A673 (cell line): ENCODE measurements at places on chromosomes 2 and 18. TPM values are rescaled to one million over a fixed set of nuclear protein-coding genes. Genes with fewer than 3 reads are reported as not detected.

- no peak for DNase-seq
- H3K36me3 ChIP-seq: no peaks in the 10 kb centered on the region
- H3K4me1 ChIP-seq: no peaks in the 10 kb centered on the region
- H3K27ac ChIP-seq: no peak overlapping the region
Measured at GRCh38 chr2:62831729-62832128, 126.2 kb downstream of the EHBP1 start.

GRCh38 chr18:10231220-10231619, 223.2 kb upstream of the APCDD1 start:
- no peaks in the 10 kb centered on the region for H3K27me3 ChIP-seq
- H3K27ac ChIP-seq: no peak overlapping the region
- peaks cover 11% of the 10 kb centered on the region for H3K4me1 ChIP-seq
- H3K4me3 ChIP-seq: no peak overlapping the region

Gene CLIP4
- 14.9 and 18.2 TPM in 2 replicates for total RNA-seq

Gene FOXI3
- 0.11 TPM in 2 replicates for total RNA-seq

DNA sequence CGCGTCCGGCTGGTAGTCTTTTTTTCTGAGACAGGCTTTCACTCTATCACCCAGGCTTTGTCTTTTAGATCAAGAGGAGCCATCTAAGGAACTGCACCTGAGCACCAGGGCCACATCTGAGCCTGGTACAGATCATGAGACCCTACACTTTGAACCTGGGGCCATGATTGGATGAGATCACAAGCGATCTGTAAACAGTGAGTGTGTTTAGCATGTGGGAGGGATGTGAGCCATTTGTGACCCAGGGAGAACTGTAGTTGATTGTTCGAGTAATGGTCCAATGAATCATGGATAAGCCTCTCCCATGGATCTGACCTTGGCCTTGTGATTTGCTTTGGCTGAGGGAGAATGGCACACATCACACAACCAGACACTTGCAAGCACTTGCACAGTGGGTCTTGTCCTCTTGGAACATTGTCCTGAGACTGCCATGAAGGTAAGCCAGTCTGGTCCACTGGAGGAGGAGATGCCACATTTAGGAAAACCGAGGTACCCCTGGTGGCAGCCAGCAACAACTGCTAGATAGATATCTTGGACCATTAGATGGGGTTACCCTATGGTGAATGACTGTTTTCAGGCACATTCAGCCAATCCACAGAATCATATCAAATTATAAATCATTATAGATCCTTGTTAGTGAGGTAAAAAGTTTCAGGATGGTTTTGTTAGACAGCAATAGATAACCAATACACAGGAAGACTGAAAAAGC, 19.5 kb upstream of the DTNB start:
- no peak overlapping the region for H3K27ac ChIP-seq
- H3K36me3 ChIP-seq: no peaks in the 10 kb centered on the region
- no peaks in the 10 kb centered on the region for H3K4me1 ChIP-seq
- H3K4me3 ChIP-seq: no peak overlapping the region

DNA sequence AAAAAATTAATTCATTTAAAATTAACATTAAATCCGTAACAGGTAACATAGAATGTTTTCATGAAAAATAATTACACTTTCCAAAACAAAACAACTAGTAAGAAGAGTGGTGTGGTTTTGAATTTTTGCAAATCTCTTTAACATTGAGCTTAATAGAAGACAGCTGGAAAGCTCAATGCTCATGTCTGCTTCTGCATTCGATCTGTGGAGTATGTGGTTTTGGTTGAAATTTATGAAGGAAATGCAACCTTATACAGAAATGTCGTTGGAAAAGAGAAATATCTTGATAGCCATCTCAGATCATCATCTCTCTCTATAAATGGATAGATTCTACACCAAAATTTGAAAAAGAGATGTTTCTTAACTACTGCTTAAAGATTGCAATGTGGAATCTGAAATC, 17.3 kb upstream of the FHL2 start:
- H3K4me3 ChIP-seq: no peak overlapping the region
- no peaks in the 10 kb centered on the region for H3K4me1 ChIP-seq
- H3K36me3 ChIP-seq: no peaks in the 10 kb centered on the region

- H3K4me3 ChIP-seq: no peak overlapping the region
- no peaks in the 10 kb centered on the region for H3K27me3 ChIP-seq
- no peak for DNase-seq
- no peaks in the 10 kb centered on the region for H3K4me1 ChIP-seq
Measured at GRCh38 chr18:12768625-12769024, 65.8 kb downstream of the PSMG2 start.

Gene NEU2
- not detected in 2 replicates for total RNA-seq

DNA sequence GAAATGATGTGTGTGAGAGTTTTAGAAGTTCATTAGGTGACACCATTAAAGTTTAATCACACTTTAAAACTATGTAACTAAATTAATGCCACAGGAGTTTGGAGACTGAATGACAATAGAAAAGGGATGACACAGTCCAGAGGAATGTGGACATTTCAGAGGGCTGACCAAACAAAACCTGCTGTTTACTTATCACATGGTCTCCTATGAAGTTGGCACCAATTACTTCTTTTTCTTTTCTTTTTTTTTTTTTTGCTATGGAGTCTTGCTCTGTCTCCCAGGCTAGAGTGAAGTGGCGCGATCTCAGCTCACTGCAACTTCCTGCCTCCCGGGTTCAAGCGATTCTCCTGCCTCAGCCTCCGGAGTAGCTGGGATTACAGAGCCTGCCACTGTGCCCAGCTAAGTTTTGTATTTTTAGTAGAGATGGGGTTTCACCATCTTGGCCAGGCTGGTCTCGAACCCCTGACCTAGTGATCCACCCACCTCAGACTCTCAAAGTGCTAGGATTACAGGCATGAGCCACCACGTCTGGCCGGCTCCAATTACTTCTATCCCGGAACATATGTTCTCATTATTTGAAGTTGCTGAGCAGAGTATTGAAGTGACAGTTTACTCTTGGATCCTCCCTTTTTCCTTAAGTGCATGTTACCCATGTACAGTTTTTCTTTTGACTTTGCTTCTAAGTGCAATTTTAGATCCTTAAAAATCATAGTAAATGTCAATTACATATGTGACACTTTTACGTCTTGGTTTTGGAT, 4.3 kb downstream of the AGPS start:
- peaks cover 36% of the 10 kb centered on the region for H3K4me1 ChIP-seq
- no peaks in the 10 kb centered on the region for H3K27me3 ChIP-seq
- no peak overlapping the region for H3K4me3 ChIP-seq
- no peak for DNase-seq

Gene MEP1B
- total RNA-seq: 0.26 TPM in 1 of 2 replicates, not detected in the other

GRCh38 chr2:66490588-66491001, 55.7 kb downstream of the MEIS1 start:
- peaks cover 50% of the 10 kb centered on the region for H3K36me3 ChIP-seq
- no peak overlapping the region for H3K27ac ChIP-seq
- H3K27me3 ChIP-seq: no peaks in the 10 kb centered on the region
- H3K4me3 ChIP-seq: no peak overlapping the region
- no peak for DNase-seq

Gene GALNT13
- not detected in 2 replicates for total RNA-seq

DNA sequence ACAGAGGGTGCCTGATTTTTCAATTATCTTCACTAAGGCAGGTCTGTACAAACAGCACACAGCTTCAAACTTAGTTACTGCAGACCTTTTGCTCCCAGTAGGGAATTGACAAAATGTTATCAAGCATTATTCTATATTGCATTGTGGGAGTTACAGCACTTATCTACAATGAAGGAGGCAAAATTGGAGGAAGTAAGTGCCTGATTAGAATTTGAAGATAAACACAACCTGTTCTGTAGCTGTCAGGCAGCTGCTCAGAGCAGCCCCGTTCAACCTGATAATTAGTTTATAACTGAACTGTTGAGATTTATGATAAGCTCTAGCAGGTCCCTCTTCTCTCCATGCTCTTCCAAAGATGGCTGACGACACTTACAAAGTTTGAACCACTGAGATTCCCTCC, 364.4 kb upstream of the CYRIA start:
- H3K4me3 ChIP-seq: no peak overlapping the region
- H3K27me3 ChIP-seq: peaks cover 18% of the 10 kb centered on the region
- DNase-seq: no peak
- H3K36me3 ChIP-seq: no peaks in the 10 kb centered on the region
- H3K27ac ChIP-seq: no peak overlapping the region

DNA sequence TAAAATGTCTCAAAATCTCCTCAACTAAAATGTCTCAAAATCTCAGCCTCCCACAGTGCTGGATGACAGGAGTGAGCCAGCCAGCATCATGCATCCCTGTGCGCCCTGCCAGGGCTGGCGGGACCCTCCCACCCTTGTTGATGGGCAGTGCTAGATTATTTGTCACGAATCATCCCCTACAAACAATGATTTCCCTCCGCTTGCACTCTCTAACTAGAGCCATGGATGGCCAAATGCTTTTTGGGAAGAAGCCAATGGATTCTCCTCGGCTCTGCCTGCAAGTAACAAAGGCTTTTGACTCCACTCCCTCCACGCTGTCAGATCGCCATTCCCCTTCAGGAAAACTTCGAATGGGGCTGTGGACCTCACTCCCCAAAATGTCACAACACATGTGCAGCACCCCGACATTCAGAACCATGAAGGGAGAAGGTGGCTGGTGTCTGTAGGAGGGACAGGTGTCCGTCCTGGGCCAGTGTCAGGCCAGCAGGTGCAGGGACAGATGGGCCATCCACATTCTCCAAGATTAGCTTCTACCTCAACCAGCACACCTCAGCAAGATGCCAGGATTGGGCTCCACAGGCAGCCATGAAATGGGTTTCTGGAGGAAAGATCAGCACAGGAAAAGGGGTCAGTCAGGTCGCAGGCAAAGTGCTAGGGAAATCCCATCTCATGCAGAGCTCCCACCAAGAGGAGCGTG, 11.5 kb downstream of the AMER3 start:
- H3K27ac ChIP-seq: no peak overlapping the region
- H3K36me3 ChIP-seq: no peaks in the 10 kb centered on the region
- H3K4me3 ChIP-seq: no peak overlapping the region

DNA sequence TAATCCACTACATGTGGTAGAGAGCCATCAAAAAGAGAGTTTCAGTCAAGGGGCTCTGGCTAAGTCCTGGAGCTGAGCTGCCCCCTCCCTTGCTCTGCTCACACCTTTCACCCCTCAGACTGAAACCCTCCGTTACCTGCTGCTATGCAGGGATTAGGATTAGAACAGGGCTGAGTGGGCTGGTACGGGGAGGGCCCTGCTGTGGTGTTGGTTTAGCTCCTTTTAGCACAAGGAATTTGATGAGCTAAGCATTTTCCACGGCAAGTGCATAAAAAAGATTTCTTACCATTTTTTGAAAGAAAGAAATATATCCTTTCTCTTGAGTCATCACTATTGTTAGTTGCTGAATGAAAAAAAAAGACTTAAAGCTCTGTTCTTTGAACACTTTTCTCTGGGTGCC, 46.3 kb downstream of the TCF7L1 start:
- DNase-seq: peak; percentile 43
- no peaks in the 10 kb centered on the region for H3K36me3 ChIP-seq
- no peaks in the 10 kb centered on the region for H3K27me3 ChIP-seq
- peaks cover 42% of the 10 kb centered on the region for H3K4me1 ChIP-seq
- peak overlapping the region; percentile 50 for H3K27ac ChIP-seq
- no peak overlapping the region for H3K4me3 ChIP-seq

Gene PROM2
- 1.4 and 1.6 TPM in 2 replicates for total RNA-seq

Gene RMDN2
- total RNA-seq: 2.3 and 3.0 TPM in 2 replicates

DNA sequence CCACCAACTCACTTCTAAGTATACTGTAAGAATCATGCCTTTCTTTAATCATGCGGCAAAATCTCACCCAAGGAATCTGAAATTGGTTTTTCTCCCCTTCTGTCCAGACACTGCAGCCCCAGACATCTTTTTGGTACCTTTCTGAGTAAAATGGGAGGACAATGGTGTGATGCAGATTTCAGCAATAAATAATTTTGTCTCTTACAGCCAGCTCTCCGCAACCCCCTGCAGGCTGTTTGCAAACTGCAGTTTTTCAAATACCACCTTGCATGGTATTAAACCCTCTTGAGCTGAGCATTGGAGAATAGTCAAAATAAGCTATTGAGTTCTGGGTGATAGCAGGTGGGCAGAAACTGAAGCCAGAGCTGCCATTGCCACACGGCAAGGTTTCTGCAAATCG, 32.2 kb downstream of the GPR39 start:
- H3K4me1 ChIP-seq: no peaks in the 10 kb centered on the region
- no peak overlapping the region for H3K27ac ChIP-seq
- no peaks in the 10 kb centered on the region for H3K36me3 ChIP-seq
- peak; percentile 65 for DNase-seq

DNA sequence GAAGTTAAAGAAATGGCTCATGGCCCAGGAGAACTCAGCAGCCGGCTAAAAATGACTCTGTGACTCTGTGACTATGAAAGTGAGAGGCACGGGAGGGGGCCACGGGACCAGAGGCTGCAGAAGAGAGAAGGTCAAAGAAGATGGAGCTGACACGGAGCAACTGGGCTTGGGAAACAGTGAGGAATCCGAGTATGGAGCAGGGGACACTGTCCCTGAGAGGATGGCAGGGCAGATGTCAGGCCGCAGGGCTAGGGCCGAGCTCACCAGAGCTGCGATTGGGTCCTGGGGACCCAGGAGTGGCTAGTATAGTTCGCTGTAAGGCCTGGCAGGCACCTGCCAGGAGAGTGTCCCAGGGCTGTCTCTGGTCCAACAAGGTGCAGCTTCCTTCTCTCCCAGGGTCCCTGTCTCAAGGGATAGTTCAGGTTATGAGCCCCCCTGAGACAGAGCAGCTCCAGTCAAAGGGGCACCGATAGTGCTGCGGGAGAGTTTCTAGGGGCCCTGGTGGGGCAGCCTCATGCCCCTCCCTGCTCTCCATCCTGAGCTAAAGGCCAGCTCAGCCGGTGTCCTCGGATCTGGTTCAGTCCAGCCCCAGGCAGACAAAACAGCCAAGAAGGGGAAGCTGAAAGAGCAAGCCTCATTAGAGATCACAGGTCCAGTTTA, 42.7 kb downstream of the CIB4 start:
- no peak for DNase-seq
- no peaks in the 10 kb centered on the region for H3K36me3 ChIP-seq
- H3K4me1 ChIP-seq: no peaks in the 10 kb centered on the region
- H3K4me3 ChIP-seq: no peak overlapping the region
- peaks cover 11% of the 10 kb centered on the region for H3K27me3 ChIP-seq

DNA sequence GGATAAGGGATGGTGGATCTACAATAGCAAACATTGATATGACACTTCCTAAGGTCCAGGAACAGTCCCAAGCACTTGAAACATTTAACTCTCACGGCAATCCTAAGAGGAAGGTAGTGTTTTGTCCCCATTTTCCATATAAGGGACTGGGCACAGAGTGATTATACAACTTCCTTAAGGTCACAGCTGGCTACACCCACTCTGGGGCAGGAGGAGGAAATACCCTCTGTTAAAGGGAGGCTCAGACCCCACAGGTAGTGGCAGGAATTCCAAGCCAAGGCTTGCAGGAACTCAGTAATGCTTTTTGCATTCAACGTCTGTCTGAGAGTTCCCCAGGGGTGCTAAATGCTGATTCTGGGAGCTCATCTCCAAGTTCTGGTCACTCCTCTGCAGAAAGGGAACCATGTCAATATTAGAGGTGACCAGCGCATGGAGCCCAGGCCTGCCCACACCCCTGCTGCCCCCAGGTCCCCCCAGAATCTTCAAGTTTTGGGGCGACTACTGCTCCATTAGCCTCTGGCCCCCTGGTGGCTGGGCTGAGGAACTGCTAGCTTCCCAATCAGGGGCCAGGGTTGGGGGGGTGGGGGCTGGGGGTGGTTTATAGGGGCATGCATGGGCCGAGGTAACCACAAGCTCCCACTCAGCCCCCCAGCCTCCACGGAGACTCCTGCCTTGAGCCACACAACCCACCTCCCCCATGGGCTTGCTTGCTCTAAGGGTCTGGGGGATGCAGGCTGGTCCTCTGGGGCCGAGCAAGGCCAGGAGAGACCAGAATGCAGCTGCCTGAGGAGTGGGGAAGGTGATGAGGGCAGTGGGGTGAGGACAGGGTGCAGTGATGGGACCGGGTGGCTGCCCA, 11.1 kb downstream of the OBSL1 start:
- DNase-seq: no peak
- no peaks in the 10 kb centered on the region for H3K27me3 ChIP-seq
- no peaks in the 10 kb centered on the region for H3K4me1 ChIP-seq
- H3K4me3 ChIP-seq: no peak overlapping the region
